Stimulated activated naive CD8-positive, alpha-beta T cell treated with anti-CD3 and anti-CD28 coated beads, Interleukin-15, Interleukin-2, amounts not matched to agents 100 U/mL and 50 U/mL, for 24 hours (primary cell): ENCODE measurements at places on chromosomes 7 and 10.

DNA sequence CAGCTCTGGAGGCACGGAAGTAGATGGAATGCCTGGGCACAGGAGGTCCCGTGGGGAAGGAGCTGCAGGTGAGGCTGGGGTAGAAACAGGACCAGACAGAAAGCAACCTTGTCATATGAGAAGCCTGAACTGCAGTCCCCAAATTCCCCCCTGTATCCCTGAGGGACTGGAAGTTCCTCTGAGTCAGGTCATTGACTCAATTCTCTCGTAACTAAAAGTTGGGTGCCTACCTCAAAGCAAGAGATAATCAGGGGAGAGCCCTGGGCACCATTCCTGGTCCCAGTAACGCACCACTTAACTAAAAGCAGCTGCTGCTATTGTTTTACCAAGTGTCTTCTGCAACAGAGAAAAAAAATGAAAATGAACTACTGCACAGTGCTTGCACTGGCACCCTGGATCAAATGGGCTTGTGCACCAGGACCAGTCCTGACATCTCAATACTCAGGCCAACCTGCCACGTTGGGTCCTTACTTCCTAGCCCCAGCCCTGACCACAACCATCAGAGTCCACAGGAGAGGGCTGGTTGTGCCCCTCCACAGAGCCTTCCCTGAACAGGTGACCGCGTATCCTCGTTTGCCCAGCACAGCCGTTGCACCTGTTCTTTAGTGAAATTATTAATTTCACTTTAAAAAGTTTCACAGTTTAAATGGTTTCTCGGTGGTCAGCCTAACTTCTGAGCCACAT, 79.3 kb downstream of the GRID1 start:
- no peak for DNase-seq

- DNase-seq = no peak
Measured at GRCh38 chr7:135459076-135459475, 50.8 kb downstream of the CNOT4 start.

GRCh38 chr7:22811746-22812280, 10.8 kb downstream of the TOMM7 start:
- DNase-seq = no peak

DNA sequence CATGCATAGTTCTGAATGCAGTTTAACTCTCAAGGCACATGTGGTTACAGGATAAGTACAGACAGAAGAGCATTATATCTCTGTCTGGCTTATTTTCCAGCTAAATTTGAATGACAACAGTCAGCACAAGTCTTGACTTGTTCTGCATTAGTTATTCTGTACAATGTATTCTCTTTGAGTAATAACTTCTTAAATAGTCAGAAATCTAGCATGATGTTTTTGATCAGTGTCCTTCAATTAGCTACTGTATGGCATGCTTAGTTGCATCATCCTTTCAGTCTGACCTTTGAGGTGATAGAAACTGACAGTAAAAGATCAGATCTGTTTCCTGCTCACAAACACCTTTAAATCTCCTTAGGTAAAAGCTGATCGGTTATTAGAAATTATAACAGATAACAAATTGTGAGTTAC, 118.1 kb downstream of the ARL4A start:
- no peak for DNase-seq
